Activated T-cell treated with anti-CD3 and anti-CD28 coated beads, Interleukin-2, amount 50 U/mL, for 24 hours (primary cell): ENCODE measurements at places on chromosomes 5 and 9.

DNA sequence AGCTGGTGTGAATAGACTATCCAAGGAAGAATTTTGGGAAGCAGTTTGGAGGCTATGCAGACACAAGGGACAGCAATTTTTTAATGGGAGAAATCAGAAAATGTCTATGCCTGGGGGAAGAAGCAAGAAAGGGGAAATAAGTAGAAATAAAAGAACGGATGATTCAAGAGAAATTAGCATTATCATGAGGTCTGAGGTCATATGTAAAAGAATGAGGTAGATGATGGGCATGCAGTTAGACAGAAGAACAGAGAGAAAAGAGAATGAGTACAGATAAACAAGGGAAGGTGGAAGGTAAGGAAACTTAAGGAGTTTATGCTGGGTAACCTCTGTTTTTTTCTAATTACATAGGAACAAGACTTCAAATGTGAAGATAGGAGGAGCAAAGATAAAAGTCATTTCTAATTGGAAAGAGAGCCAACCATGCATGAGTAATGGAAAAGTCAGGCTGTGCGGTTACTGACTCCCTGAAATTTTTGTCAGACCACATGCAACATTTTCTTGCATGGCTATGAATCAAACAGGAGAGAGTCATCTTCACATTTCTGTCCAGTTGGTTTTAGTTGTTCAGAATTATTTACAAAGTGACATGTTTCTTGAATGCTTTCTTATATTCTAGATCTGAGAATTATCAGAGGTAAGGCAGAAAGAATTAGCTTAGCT lies 101.0 kb upstream of the PIK3R1 start:
- DNase-seq: no peak

GRCh38 chr9:79577969-79578723 lies 6.4 kb downstream of the TLE4 start:
- no peak for DNase-seq

DNA sequence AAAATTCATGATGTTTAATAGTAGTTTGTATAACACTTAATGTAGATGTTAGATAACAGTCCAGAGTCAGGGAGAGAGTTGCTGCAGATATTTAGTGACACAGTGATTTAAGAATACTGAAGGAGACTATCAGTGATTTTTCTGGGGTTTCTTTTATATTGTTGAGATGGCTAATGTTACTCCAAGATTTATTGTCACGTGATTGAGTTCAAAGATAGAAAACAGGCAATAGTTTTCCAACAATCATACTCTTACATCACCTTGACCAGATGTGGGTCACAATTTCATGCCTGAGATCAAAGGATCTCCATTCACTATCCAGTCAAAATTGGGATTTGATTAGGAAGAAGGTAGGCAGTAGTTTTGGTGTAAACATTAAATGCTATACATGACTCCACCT lies 580.0 kb upstream of the ARRDC3 start:
- no peak for DNase-seq

DNA sequence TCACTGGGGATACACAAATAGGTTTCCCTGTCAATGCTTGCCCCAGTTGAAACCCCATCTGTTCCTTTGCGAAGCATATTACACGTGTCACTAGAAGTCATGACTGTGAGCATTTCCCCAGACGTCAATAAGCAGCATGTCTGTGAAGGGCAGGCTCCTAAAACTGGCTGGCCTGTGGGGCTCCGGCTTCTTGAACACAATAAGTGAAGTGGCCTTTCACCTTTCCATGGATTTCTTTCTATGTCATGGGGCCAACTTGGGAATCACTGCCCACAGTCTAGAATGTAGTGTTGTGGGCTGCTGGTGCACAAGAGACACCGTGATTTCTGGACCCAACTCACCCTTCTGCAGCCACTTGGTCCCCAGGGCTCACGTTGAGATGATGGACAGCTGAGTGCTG lies 60.4 kb upstream of the CTSL start:
- no peak for DNase-seq

DNA sequence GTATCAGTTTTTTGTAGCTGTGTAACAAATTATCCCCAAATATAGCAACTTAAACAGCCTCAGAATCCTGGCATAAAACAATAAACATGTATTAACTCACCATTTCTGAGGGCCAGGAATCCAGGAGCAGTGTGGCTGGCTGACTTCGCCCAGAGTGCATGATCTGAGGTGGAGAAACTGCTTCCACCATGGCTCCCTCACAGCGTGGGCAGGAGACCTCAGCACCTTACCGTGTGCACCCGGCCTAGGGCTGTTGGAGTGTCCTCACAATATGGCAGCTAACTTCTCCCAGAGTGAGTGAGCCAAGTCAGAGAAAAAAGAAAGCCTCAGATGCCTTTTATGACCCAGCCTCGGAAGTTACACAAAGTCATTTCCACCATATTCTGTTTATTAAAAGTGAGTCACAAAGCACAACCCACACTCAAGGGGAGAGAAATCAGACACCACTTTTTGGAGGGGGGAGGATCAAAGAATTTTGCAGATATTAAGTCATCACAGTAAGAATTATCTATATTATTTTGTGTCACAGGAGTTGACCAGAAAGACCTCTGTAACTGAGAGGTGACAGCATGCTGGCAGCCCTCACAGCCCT lies 59.6 kb downstream of the TSTD2 start:
- DNase-seq: no peak

DNA sequence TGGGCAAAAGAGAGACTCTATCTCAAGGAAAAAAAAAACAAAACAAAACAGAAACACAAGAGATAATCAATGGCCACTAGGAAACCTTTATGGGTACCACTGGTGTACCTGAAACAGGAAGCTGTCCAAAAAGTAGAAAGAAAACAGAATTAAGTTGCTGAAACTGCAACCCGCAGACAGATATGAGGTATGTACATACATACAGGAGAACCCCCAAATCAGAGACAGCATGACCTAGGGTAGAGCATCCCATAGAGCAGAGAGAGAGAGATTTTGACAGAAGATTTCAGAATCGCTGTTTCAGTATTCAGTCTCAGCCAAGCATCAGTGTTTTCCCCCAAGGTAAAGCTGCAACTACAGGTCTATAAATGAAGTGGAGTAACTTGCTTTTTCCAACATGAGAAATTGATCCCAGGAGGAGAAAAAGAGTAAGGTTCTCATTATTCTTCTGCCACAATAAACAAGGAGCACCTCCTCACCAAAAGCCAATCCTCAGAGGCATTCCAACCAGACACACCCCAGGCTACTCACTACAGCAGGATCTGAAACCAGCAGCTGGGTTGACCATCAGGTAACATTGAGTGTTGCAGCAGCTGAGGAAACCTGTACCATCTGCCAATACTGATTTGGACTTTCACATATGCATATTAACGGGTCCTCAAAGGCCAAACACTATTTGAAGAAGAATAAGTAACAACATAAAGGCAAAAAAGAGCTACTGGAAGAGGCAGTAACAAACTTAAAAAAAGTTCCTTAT lies 630.0 kb downstream of the TAF11L14 start:
- no peak for DNase-seq

DNA sequence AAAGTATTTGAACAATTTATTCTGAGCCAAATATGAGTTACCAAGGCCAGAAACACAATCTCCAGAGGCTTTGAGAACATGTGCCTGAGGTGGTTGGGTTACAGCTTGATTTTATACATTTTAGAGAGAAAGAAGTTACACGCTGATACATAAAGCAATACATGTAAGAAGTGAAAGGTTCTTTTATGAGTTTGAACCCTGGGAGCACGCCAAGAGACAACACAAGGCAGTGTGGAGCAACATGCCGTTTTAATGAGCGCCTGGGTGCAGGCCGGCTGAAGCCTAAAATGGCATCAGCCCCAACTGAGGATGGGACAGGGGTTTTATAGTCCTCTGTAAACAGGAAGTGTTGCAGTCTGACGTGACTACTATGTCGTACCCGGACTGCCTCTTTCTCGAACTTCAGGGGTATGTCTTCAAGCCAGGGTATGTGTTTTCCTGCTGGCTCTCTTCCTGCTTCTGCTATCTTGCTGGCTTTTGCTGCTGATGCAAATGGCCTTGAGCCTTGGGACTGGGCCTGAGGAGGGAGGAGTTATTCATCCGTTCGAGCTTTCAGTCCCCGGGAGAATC lies 193.7 kb downstream of the CYLC2 start:
- no peak for DNase-seq

DNA sequence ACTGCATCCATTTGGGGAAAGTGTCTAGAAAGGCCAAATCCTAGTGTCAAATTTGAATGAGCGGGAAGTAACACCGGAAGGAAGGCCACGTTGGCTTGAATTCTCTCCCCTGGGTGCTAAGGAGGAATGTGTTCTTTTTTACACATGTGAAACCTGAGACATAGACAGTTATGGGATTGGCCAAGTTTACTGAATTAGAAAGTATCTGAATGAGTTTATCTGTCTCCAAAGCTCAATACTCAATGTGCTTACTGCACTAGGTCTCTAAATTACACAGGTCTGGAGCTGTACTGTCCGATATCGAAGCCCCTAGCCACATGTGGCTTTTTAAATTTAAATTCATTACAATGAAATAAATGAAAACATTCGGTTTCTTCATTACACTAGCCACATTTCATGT lies 6.0 kb downstream of the DMRT1 start:
- DNase-seq: no peak

DNA sequence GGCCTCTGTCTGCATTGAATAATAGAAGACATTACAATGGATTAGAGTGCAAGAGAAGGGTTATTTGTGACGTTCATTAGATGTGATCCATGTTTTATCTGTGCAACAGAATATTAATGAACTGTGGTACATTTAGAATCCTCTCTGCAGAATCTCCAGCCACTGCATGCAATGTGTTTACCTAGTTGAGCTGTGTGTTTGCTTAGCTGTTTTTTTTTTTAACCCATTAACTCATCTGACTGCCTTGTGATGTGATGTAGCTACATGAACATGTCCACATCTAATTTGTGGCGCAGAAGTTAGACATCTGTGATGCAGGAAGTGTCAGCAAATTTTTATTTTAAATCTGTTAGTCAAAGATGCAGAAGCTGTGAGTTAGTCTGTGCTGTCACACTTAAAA lies 236.9 kb downstream of the CD180 start:
- no peak for DNase-seq

DNA sequence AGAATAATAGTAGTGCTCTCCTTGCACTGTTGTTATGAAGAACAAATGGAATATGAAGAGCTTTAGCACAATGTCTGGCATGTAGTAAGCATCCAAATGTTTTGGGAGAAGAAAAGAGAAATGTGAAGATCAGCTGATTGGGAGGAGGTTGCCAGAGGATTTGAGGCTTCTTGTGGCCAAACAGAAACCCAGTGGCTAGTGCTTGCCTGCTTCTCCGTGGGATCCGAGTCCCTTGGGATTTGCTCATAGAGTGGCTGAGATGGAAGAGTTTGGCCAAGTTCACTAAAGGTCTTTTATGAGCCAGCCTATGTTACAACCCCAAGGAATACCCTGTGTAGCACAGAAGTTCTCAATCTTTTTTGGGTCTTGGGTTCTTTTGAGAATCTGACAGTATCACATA lies 86.0 kb downstream of the ANGPTL2 start:
- DNase-seq: no peak

DNA sequence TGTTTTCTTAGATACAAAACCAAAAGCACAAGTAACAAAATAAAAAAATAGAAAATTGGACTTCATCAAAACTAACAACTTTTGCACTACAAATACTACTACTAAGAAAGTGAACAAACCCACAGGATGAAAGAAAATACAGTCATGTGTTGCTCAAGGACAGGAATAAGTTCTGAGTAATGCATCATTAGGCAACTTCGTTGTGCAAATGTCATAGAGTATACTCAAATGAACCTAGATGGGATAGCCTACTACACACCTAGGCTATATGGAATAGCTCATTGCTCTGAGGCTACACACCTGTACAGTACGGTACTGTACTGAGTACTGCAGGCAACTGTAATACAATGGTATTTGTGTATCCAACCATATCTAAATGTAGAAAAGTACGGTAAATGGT lies 88.3 kb downstream of the RAPGEF1 start:
- DNase-seq: no peak

GRCh38 chr5:59716966-59717500 lies 176.5 kb downstream of the PDE4D start:
- no peak for DNase-seq

DNA sequence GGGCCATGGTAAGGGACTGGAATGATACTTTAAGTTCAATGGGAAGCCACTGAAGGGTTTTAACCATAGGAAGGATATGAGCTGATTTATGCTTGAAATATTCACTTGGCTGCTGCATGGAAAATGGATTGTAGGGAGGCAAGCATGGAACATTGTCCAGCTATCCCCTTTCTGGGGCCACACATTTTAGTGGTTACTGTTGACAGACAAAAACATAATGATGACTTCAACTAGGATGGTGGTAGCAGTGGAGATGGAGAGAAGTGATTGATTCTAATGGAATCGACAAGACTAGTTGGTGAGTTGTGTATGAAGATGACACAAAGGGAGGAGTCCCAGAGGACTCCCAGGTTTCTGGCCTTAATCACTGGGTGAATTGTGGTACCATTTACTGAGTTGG lies 6.2 kb upstream of the FCHSD1 start:
- DNase-seq: no peak

- no peak for DNase-seq
Measured at GRCh38 chr5:126004636-126005035, 418.6 kb upstream of the GRAMD2B start.

DNA sequence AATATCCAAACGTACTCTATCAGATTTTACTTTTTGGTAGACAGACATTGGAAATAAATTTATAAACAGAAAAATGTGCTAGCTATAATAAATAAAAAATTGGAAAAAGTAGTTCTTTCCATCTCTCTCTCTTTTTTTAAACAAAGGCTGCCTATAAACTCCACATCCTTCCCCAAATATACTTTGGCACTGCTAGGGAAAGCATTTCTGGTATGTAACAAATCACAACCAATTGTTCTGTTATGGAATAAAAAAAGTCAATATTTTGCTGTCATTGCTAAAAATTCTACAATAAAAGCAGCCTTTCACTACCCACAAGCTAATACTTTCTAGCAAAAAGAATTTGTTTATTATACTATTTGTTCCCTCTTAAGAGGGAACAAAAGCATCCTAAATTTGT lies 169.2 kb upstream of the TARS1 start:
- DNase-seq: no peak

DNA sequence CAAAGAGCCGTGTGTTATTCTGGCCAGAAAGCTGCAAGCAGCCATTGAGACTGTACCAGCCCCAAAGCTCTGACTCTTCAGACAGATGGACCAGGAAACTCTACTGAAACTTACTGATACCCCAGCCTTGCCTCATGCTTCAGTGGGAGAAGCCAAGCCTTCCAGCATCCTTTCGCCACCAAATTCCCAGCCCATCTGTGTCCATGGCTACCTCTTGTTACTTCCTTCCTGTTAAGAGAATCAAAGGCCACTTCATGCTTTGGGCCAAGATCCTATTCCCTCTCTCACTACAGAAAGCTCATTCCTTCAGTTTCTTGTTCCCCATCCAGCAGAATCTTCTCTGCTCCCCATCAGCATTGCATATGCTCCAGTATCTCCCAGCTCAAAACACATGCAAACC lies 46.9 kb upstream of the FREM1 start:
- no peak for DNase-seq
